ENCODE measurements at places on chromosomes 5 and 9.

- DNase-seq: no peak
These were observed 52.5 kb downstream of the HRH2 start for GRCh38 chr5:175710326-175710725.

DNA sequence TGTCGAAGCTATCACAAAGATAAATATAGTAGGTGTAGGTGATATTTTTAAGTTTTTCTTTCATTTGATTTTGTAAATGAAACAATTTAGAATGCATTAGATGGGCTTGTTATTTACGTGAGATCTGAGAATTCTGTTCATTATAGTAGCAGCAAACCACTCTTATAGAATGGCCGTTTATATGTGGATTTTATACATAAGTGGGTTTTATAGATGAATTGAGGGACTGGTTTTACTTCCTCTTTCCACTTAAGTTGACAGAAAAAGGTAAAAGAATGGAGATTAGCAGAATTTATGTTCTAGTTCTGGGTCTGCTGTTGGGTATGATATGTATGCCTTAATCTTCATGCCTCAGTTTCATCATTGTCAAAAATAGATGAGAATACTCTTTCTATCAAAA, 5.6 kb downstream of the RMI1 start:
- DNase-seq: no peak

DNA sequence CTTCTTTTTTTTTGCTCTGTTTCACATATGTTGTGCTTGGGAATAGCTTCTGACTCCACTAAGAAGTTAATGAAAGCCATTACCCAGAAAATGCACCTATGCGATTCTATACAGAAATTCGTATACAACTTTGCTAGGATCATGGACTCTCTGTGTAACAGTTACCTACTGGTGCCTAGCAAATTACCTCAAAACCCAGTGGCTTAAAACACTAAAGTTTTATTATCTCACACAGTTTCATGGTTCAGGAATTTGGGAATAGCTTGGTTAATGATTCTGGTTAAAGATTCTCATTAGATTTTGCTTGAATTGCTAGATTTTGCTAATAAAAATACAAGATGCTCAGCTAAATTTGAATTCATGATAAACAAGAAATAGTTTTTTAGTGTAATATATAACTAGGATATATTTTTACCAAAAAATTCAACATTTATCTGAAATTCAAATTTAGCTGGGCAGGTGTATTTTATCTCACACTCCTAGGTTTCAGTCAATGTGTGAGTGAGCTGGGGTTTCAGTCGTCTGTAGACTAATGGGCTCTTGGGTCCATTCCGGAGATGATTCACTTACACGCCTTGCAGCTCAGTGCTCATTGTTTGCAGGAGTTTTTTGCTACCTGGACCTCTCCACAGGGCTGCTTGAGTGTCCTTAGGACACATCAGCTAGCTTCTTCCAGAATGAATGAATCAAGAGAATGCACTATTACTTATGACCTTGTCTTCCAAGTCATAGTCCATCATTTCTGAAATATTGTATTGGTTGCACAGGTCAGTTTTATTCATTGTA, 75.1 kb downstream of the MROH2B start:
- no peak for DNase-seq

- DNase-seq: no peak
These were observed 642 bp downstream of the CSF2 start for GRCh38 chr5:132074091-132074771.

DNA sequence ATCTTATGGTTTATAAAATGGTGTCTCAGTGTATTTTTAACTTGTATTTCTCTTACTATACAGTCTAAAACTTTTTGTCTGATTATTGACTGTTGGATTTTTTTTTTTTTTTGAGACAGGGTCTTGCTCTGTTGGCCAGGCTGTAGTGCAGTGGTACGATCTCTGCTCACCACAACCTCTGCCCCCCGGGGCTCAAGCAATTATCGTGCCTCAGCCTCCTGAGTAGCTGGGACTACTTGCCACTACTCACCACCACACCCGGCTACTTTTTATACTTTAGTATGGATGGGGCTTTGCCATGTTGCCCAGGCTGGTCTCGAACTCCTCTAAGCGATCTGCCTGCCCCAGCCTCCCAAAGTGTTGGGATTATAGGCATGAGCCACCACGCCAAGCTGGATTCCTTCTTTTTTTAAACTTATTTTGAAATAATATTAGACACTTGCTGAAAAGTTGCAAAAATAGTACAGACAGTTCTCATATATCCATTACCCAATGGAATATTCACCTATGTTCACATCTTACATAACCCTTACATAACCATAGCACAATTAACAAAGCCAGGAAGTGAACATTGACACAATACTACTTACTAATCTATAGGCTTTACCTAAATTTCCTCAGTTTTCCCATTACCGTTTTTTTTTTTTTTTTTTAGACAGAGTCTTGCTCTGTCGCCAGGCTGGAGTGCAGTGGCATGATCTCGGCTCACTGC, 47.2 kb downstream of the STOM start:
- no peak for DNase-seq

GRCh38 chr5:154325566-154325965, 120.2 kb upstream of the SAP30L start:
- DNase-seq: no peak

DNA sequence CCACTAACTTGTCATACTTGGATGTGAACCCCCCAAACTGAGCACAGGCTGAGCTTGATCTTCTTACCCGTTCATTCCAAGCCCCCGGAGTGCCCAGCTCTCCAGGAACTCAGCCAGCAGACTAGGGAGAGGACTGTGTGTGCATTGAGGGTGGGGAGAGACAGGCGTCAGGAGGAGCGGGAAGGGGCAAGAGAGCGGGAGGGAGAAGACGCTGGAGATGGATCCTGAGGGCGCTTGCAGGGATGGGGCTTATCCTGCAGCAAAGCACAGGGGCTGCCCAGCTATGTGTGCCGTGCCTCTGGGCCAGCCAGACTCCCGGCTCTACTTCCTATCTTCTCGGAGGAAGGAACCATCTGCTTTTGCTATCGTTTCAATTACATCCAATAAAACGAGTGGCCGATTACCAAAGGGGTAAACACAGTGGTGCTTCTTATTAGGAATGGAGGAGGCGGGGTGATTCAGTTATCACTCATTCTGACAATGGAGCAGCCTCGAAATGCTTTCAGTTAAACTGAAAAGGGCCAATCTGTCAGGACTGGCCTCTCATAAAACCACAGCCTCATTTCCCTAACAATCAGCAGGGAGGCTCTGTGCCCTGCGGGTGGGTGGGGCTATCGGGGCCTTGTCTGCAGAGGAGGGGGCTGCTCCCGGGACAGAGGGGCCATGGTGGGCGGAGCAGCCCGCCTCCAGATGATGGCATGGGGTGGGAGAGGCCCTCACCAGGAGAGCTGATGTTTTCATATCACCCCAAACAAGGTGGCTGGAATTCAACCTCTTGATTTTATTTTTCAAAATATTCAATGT, 168.2 kb downstream of the DAB2IP start:
- no peak for DNase-seq
